ENCODE measurements at places on chromosomes 5 and 9.
A peak's percentile ranks its signal among the peaks of the same experiment; 100 is the strongest.

- peak; percentile 60 for DNase-seq
These were observed 322.2 kb upstream of the GRIA1 start for GRCh38 chr5:153168241-153168640.

DNA sequence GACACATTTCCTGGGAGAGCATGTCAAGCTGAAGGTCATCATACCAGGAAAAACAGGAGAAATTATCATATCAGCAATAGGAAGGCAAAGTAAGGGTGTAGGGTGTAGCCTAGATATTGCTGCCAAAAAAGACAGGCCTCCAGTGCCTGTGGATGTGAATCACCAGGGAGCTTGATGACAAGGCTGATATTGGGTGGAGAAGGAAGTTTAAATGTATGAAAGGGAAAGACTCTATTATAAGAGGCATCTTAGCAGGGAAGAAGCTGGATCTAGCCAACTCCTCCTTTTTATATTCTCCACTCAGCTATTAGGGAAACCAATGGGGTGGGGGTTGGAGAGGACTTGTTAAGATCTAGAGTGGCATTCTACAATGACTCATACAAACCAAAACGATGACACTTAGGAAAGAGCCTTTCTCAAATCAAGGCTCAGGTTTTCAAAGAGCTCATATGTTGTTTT lies 13.4 kb upstream of the TXNDC8 start:
- DNase-seq: peak; percentile 87

DNA sequence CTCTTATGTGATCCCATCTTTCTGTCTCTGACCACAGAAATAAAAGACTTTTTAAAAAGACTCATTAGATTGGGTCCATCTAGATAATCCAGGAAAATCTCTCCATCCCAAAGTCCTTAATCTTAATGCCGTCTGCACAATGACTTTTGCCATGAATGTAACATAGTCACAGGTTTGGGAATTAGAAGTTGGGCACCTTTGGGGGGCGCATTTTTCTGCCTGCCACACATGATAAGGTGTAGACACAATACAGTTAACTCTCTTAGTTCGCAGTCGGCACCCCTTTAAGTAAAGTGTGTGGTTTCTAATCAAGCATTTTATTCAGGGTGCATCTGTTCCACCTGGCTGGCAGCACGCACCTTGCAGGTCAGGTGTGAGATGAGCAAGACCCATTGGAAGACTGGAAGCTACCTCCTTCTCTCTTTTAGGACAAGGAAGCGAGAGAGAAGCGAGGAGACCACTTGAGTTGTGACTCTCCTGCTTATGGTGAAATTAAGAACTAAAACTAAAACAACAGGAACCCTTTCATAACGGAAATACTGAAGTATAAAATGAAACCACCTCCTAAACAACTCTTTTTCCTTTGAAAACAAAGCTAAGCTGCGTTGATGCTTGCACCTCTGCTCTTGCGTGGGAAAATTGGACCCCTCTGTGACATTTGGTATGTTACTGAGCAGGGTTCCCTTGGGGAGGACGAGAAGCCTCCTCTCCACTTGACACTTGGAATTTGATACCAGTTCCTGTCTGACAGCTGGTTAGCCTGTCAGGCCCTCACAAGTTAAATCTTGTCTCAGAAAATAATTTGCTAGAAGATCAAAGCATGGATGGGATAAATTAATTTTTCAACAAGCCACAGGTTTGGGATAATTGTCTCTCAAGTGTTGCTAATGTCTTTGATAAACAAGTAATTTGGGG lies 304.6 kb upstream of the DMRT1 start:
- no peak for DNase-seq

- no peak for DNase-seq
These were observed 1.4 kb downstream of the CHSY3 start for GRCh38 chr5:129905473-129906176.

DNA sequence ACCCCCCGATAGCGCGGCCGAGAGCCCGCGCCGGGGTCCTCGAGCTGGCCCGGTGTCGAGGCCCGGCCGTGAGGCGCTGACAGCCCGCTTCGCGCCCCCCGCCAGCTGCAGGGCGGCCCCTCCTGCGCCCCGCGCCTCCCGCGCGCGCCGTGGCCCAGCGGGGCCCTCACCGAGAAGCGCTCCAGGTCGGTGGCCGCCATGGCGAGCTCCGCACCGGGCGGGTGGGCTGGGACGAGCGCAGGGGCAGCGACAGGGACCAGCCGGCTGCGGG lies 166 bp downstream of the SEPTIN8 start:
- no peak for DNase-seq

DNA sequence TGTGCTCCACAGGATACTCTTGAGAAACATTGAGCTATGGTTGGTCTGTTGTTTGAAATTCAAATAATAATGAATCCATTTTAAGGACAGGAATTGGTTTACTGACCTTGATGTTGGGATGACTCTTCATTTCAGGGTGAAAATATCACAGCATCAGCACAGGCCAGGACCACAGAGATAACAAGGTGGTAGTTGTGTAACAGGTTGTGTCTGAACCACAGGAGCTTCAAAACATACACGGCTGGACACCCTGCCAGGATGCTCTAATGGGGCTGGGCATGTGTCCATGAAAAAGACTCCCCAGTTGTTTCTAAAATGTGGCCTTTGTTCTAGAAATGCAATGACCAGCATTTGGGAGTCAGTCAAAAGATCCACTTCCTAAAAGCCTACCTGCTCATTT lies 69.8 kb downstream of the ACO1 start:
- DNase-seq: no peak

GRCh38 chr5:95605786-95606185 lies 14.1 kb upstream of the GPR150 start:
- DNase-seq: no peak

DNA sequence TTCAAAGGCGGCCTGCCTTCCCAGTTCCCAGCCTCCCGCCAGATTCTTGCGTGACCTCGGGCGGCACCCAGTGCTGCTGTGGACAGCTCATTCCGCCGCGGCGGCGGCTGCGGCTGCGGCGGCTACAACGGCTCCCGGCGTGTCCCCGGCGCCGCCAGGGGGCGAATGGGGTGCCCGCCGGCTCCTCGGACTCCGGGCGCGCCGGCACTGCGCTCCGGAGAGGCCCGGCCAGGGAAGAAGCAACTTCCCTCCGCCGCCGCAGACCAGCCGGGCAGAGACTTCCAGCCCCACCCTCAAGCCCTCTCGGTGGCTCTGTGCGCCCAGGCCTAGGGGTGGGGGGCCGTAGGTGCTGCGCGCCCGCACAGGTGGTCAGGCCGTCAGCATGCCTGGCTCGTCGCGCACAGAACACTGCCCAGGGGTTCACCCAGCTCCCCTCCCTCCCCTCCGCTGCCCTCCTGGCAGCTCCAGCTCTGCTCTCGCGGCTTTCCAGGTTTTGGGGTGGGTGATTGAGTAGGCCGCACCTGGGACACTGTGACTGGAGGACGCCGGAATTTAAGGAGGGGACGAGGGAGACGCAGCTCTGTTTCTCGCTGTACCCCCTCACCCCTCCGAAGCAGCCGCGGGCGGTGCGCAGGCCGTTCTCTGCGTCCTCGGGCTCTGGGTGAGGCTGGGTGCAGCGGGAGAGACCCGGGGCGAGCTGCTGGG lies 20.2 kb downstream of the IGIP start:
- peak; percentile 64 for DNase-seq

- DNase-seq: no peak
These were observed 59.5 kb upstream of the EQTN start for GRCh38 chr9:27356446-27356845.

GRCh38 chr5:99119326-99119725 lies 190.5 kb upstream of the CHD1 start:
- no peak for DNase-seq

DNA sequence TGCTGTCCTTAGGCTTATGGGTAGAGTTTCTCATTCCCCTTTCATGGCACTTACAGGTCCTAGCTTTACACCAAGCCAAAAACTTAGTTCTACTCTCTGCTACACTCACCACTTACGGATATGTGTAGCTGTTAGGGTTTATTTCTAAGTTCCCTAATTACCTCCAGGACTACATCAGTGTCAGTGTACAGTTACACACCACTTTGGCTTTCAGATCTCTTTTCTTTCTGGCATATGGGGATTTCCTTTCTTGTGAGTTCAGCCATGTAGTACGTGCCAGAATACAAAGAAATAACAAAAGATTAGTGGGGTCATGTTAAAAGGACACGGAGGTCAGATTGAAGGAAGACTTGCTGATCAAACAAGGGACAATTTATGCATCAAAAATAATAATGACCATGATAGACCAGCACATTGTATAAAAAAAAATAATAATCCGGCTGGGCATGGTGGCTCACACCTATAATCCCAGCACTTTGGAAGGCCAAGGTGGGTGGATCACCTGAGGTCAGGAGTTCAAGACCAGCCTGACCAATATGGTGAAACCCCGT lies 41.8 kb downstream of the LYRM7 start:
- DNase-seq: no peak

GRCh38 chr9:137611623-137612609 lies 6.4 kb downstream of the ARRDC1 start:
- peak; percentile 63 for DNase-seq

DNA sequence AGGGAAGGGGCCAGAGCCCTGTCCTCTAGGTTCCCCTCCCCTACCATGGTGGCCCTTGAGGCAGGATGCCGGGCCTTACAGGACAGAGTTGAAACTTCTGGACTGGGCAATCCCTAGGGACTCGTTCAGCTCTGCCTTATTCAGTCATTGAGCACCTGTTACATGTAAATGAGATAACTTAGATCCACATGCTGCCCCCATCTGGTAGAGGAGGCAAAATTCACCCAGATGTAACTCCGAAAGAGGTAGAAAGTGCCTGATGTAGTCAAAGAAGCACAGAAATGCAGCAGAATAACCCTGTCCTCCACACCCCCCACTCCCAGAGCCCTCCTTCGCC lies 1.5 kb downstream of the GGTA1 start:
- peak; percentile 62 for DNase-seq

- no peak for DNase-seq
These were observed 11.1 kb upstream of the AQP3 start for GRCh38 chr9:33458444-33458843.

DNA sequence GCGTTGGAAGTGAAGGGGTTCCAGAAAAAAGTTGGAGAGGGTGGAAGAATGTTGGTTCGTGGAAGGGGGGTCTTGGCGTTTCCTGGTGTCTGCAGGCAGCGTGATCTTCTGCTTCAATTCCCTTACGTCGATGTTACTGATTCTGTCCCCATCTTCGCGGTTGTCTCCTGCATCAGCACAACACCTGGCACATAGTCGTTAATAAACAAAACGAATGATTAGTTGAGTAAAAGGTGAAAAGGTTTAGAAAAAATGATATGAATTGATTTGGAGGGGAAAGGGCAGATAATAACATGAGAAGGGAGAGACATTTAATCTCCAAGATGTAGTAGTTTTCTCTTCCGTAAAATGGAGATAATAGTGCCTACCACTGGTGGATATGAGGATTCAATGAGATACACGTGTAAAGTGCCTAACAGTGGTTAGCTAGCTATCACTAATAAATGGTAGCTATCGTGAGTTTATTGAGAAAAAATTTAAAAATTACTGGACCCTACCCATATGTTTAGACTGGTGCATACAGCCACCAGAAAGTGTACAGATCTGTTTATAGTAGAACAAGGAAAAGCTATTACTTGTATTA lies 556 bp downstream of the MTREX start:
- peak; percentile 5 for DNase-seq

GRCh38 chr5:176508603-176509002 lies 28.6 kb downstream of the RNF44 start:
- peak; percentile 32 for DNase-seq

DNA sequence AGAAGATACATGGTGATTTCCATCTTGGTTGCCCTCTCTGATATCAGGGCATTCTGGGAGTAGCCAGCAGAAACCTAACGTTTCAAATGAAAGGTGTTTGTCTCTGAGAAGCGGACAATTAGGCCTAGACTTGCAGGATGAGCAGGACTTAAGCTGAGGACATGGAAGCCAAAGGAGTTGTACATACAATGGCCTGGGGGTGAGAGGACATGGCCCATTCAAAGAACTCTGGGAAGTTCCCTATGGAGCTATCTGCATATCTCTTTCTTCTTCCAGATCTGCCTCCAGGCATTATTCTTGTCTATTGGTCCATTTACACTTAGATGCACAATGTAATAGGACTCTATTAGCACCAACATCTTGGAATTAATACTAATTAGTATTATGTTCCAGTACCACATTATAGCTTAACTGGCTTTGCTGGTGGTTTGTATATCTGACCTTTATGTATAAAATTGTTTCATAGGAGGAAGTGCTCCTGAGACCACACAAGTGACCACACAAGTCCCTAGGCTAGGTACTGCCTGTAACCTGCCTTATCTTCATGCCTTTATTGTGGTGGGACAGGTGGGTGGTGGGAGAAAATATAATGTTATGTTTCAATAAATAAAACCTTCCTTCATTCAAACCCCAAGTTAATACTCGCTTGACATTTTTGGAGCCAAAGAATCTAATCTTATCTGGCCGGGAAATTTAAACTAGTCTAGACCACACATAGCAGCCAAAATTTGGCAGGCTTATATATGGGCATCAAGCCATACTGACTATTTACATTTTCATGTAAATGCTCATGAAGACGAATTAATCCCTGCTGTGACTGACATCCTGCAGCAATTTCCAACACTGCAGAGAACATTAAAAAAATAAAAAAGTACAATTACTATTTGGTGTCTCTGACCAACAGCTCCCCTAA lies 52.1 kb upstream of the EQTN start:
- DNase-seq: peak; percentile 29

DNA sequence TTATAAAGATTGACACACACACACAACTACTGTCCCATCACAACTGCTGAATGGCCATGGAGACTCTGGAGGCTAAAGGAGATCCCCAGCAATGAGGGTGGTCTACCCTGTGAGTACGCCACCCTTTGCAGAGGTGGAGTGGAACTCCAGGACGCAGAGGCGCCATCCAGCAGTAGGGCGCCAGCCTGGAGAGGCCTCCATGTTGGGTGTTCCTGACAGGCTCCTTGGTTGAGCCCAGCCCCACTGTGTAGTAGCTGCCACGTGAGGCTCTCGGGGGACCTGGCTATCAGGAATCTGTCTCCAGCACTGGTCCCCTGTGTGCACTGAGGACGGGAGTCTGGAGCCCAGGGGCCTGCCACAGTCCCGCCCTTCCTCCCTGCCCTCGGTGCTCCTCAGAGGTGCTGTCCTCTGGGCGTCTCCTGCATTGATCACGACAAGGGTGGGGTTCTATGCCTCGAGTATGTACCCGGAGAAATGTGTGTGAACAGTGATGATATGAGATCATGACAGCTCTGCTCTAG lies 72.3 kb downstream of the DAP start:
- DNase-seq: no peak

DNA sequence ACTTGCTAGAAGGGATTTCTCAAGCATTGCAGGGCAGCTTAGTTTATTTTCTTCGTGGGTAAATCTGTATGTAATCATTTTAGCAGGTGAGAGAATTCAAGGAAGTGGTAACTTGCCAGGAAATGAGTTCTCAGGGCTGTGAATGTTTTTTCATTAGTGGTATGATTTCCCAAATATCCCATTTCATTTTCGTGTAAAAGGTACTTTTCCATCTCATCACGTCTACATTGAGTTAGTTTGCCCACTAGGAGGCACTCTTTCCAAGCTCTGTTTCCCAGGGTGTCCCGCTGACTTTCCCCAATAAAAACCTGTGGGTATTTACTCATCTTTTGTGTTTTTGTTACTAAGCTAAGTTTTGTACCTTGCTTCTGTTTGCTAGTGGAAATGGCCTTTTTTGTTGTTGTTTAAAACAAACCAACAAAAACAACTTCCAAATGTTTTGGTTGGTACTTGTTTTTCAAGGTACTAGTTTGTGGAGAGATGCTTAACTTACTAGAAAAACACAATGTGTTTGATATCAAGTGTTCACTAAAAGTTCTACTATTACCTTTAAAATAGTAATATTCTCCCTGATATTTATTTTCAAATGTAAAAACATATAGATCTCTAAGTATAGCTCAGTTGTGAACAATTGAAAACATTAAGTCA lies 373.6 kb downstream of the ADGRV1 start:
- peak; percentile 58 for DNase-seq

GRCh38 chr9:112093870-112094216 lies 81.3 kb downstream of the SUSD1 start:
- DNase-seq: no peak
